D341Med (cell line): ENCODE measurements at places on chromosomes 16 and 17.

DNA sequence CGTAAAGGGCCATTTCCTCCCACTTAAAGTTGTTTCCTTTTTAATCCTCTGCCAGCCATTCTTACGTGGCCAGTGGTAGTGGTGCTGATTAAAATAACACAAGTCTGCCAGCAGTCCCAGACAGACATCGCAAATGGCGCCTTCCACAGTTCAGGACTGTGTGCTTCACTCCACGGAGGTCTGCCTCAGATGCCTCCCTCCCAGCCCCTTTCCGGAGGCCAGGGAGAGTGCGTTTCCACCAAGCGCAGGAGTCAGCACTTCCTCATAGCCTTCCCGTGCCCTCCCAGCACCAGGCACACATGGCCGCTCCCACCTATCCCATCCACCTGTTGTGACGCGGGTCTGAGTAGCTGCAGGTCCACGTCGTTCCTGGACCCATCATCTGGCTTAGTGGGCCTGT is 205.6 kb downstream of the RPTOR start:
- no peak for DNase-seq

GRCh38 chr16:85399583-85400284 is 213.4 kb upstream of the GSE1 start:
- DNase-seq, result no peak

- DNase-seq, result no peak
Observed at GRCh38 chr17:47685556-47686275, 8.2 kb upstream of the TBKBP1 start.

- no peak for DNase-seq
Observed at GRCh38 chr17:79162012-79162963, 87.7 kb downstream of the ENGASE start.

GRCh38 chr16:10421596-10421995 is 35.7 kb downstream of the ATF7IP2 start:
- no peak for DNase-seq

DNA sequence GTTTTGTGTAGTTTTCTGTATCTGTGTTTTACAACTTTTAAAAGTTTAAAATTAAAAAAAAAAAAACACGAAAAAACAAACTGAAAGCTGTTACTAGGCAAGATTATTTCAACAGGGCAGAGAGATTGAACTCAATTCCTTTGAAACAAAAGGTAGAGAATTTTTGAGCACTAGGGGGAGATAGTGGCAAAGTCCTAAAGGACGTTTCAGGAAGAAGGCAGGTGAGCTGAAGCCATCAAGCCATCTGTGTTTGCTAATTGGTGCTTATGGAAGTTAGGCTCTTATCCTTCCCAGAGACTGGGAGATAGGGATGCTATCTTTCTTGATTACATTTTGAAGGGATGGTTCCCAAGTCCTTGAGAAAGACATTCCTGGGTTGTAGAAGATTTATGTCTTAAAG is 70.6 kb upstream of the CLEC3A start:
- DNase-seq, result peak; percentile 52

- DNase-seq, result no peak
Observed at GRCh38 chr17:77735566-77736198, 222.8 kb upstream of the TNRC6C start.

- DNase-seq, result no peak
Observed at GRCh38 chr17:50439008-50439407, 13.0 kb downstream of the ACSF2 start.

GRCh38 chr16:89581861-89582563 is 6.5 kb downstream of the CPNE7 start:
- no peak for DNase-seq

DNA sequence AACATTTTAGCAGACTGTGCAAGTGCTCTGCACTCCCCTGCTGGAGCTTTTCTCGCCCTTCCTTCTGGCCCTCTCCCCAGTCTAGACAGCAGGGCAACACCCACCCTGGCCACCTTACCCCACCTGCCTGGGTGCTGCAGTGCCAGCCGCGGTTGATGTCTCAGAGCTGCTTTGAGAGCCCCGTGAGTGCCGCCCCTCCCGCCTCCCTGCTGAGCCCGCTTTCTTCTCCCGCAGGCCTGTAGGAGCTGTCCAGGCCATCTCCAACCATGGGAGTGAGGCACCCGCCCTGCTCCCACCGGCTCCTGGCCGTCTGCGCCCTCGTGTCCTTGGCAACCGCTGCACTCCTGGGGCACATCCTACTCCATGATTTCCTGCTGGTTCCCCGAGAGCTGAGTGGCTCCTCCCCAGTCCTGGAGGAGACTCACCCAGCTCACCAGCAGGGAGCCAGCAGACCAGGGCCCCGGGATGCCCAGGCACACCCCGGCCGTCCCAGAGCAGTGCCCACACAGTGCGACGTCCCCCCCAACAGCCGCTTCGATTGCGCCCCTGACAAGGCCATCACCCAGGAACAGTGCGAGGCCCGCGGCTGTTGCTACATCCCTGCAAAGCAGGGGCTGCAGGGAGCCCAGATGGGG is 3.1 kb downstream of the GAA start:
- no peak for DNase-seq

DNA sequence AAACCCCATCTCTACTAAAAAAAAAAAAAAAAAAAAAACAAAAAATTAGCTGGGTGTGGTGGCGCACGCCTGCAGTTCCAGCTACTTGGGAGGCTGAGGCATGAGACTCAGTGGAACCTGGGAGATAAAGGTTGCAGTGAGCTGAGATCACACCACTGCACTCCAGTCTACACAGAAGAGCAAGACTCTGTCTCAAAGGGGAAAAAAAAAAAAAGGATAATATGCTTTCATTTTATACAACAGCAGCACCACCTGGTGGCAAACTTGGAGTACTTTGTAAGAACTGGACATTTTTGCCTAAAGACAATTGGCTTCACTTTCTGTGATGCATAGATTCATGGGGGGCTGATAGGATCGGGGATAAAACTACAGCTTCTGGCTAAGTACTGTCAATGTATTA is 8.5 kb downstream of the CHTF8 start:
- DNase-seq, result no peak

DNA sequence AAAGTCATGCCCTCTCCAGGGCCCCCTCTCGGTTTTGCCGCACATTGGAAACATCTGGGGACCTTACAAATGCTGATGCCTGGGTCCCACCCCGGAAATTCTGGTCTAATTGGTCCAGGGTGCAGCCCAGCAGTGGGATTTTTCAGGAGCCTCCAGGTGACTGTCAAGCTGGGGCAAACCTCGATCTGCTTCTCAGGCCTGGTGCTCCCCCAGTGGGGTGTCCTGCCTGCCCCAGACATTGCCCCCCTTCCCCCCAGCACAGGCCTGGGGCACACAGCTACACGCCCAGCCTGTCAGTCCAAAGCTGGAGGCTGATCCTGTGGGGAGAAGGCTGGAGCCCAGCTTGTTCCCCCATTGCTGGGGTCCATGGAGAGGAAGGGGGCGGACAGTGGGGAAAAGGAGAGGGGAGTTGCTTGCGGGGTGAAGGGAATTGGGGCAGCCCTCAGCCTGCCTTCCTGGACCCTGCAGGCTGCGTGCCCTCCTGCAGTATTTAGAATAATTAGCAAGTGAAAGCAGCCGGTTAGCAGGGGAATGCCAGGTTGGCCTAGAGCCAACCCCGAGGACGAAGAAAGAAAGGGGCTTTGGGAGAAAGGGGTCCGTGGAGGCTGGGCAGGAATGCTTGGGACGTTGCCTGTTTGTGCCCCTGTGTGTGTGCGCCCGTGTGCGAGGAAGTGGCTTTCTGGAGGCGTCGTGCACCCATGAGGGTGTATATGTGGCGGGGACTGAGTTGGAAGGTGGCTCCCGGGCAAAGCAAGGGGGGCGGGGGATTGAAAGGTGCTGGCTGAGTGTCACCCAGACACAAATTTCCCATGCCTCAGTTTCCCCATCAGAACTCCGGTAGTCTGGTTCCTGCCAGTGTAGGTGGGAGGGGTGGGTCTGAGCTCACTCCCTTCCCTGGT is 5.9 kb downstream of the FOXJ1 start:
- no peak for DNase-seq

- no peak for DNase-seq
Observed at GRCh38 chr17:38317081-38317480, 20.1 kb downstream of the MRPL45 start.

GRCh38 chr17:36593656-36594316 is 2.1 kb downstream of the DHRS11 start:
- no peak for DNase-seq

GRCh38 chr17:63345611-63346010 is 100.5 kb downstream of the CYB561 start:
- DNase-seq, result no peak

DNA sequence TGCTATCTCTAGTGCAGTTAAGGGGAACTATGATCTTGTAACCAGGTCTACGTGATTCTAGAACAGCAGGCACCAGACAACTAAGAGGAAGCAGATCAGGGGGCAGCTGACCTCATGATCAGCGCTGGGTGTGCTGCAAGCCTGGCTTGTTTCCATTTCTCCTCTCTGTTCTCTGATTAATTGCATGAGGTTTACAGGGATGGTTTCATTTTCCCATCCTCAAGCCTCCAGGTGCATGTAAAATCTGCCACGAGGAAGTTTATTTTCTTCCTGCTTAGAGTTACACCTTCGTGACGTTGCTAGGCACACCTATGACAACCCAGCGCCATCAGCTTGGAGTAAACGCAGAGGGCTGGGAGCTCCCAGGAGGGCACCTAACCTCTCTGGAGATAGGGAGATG is 4.3 kb upstream of the NUPR1 start:
- no peak for DNase-seq

GRCh38 chr16:56094231-56094630 is 97.1 kb upstream of the GNAO1 start:
- DNase-seq, result no peak

DNA sequence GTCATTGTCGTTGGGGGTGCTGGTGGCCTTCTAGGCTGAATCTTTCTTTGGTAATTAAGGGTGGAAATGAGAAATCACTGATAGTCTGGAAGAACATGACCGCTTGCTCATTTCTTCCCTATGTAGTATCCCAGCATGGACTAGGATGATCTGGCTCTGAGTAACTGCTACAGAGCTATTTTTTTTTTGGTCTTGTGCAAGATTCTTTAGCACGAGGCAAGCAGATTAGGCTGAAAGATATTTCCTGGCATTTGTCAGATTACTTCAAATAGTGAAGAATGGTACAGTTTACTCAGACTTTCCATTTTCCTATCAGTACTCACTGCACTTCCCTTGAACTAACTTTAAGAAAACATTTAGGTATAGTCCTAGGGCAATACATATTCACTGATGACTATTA is 89.0 kb downstream of the SYCE1L start:
- DNase-seq, result no peak

DNA sequence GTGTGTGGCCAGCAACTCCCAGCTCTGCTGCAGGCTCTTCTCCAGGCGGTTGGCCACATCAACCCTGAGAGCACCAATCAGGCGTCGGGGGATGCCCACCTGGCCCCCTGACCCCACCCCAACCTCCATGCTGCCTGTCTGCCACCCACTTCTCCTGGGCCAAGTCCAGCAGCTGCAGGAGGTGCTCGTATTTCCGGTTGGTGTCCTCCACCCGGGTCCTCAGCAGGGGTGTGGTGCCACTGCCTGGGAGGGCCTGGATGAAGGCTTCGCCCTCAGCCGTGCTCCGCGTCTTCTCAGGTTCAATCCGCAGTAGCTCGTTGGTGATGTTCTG is 44.6 kb downstream of the UBN1 start:
- DNase-seq, result no peak

DNA sequence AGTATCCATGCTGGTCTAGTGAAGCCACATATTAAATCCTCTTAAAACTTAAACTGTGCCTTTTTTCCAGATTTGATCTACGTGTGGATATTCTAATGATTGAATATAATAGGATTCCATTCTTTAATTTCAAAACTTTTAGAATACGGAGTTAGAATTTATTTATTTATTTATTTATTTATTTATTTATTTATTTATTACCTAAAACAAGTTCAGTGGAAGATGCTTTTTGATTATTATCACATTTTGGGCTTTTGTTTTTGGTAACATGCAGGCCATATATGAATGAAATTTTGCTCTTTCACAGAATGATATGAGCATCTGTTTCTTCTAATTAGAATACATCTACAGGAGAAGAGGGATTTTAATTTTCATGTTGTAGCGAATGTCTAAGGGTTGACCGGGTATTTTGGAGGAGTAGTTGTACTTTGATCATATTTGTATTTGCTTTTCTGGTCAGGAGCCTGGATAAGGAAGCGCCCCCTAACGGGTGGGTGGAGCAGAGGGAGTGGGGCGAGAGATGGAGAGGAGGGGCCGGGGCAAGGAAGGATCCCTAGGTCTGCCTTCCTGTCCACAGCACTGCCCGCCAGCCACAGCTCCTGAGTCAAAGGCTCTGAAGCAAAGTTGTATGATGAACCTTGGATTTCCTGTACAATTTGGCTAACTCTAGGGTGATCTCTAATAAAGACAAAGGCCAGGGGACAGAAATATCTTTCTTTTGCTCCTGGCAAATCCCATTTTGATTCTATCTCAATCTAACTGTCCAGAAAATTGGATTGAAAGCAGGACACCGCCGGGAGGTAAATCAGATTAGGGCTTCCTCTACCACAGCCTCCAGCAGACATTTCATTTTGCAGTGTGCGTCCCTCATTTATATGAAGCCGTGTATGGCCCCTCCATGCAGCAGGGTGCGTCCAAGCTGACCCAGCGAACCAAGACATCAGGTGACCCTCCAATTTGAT is 149.1 kb downstream of the PRKCA start:
- DNase-seq, result peak; percentile 68
